ENCODE measurements at places on chromosomes 5 and 9. TPM values are rescaled to one million over a fixed set of nuclear protein-coding genes. Genes with fewer than 3 reads are reported as not detected.

DNA sequence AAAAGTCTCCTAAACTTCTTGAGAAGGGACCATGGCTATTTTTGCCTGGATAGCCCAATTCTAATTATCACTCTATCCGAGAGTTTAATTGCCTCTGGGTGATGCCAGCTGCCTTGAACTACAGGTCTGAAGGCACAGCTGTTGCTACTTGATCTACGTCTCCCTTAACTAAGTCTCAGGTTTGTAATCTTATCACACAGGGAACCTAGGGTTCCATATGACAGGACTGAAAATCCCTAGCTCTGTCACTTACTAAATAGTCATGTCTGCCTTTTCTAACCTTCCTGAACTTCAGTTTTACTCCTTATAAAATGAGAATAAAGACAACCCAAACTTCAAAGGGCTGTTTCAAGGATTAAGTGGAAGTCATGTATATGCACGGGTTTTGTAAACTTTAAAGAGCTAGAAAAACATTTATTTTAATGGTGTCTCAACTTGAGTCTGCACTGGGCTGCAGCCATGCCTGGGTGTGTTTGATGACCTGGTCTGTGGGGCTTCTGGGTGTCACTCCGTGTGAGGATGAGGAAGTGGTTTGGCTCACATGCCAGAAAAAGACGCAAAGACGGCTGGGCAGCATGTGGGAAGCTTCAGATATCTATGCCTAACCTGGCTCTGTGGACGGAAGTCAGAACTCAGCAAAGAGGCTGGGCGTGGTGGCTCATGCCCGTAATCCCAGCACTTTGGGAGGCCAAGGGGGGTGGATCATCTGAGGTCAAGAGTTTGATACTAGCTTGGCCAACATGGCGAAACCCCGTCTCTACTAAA is 129.3 kb upstream of the SLC44A1 start:
- DNase-seq: peak; percentile 14
- H3K27me3 ChIP-seq: peaks cover 3% of the 10 kb centered on the region
- H3K4me1 ChIP-seq: peaks cover 21% of the 10 kb centered on the region
- H3K36me3 ChIP-seq: no peaks in the 10 kb centered on the region
- no peak overlapping the region for H3K27ac ChIP-seq

GRCh38 chr5:57191986-57192385 is 18.1 kb downstream of the GPBP1 start:
- peak overlapping the region; percentile 34 for H3K27ac ChIP-seq
- no peak for DNase-seq
- peaks cover 71% of the 10 kb centered on the region for H3K4me1 ChIP-seq
- H3K36me3 ChIP-seq: peaks cover 37% of the 10 kb centered on the region

GRCh38 chr5:35518104-35518503 is 99.6 kb upstream of the SPEF2 start:
- H3K27me3 ChIP-seq: peaks cover 9% of the 10 kb centered on the region
- H3K36me3 ChIP-seq: no peaks in the 10 kb centered on the region
- no peak overlapping the region for H3K4me3 ChIP-seq

Gene CKMT2
- not detected for total RNA-seq

Gene PGM5
- not detected for total RNA-seq

GRCh38 chr5:82586661-82587310 is 308.6 kb upstream of the RPS23 start:
- H3K27me3 ChIP-seq: peaks cover 15% of the 10 kb centered on the region
- no peaks in the 10 kb centered on the region for H3K4me1 ChIP-seq
- no peak overlapping the region for H3K4me3 ChIP-seq
- DNase-seq: no peak
- peaks cover 1% of the 10 kb centered on the region for H3K36me3 ChIP-seq
- no peak overlapping the region for H3K27ac ChIP-seq

DNA sequence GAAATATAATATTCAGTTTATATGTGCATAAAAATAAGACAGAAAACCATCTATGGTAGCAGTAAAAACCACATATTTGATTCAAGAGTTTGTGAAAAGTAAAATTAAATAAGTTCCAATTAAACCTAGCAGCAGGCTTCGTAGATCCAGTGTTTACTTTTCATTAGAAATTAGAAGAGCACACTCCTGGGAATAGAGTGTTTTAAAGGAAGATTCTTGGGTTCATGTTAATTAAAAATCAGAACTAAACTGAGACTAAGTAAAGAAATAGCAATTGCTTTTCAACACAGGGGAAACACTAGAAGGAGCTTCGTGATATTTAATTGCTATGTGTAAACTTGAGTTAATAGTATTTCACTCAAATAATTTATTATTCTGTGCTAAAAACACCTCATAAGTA is 1097.8 kb upstream of the CDH18 start:
- H3K36me3 ChIP-seq: no peaks in the 10 kb centered on the region
- no peak for DNase-seq
- no peaks in the 10 kb centered on the region for H3K27me3 ChIP-seq
- H3K4me1 ChIP-seq: no peaks in the 10 kb centered on the region

DNA sequence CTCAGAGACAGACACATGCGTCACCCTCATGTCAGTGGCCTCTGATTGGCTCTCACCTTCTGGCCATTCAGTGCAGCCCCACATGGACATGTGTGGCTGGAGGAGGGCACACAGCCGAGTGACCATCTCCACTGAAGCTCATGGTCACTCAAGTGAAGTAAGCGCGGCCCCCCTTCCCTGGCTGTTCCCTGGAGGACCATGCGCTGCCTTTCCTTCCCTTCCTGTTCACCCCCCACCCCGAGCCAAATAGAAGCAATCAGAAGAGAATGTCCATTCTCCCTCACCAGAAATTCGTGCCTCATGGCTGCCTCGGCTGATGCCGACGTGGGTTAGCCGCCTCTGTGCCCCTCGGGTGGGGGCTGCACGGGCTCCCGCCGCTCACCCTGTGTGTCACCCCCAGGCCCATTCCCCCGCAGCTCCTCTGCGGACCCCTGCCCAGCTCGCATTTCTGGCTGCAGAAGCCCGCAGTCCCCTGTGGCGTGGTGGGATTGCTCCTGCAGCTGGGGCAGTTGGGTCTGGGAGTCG is 12.5 kb upstream of the COL5A1 start:
- H3K4me3 ChIP-seq: no peak overlapping the region
- H3K27ac ChIP-seq: no peak overlapping the region
- no peak for DNase-seq

Gene C9orf43
- 1.0 TPM for total RNA-seq

Gene IL31RA
- not detected for total RNA-seq

Gene GFI1B
- not detected for total RNA-seq

Gene SPEF2
- 6.0 TPM for total RNA-seq

DNA sequence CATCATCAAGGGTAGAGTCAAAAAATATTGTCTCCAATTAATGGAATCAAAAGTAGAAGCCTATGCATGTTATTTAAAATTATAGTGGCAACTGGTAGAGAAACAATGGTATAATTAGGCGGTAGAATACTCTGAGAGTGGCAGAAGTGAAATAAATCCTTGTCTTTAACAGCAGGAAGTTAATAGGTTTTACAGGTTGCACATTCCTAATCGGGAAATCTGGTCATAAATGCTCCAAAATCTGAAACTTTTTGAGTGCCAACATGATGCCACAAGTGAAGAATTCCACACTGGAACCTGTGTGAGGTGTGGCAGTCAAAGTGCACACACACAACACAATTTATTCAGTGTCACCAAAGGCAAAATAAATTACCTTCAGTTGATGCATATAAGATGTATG is 433.4 kb downstream of the TAF11L14 start:
- H3K27me3 ChIP-seq: no peaks in the 10 kb centered on the region
- H3K36me3 ChIP-seq: no peaks in the 10 kb centered on the region
- H3K4me1 ChIP-seq: no peaks in the 10 kb centered on the region
- no peak overlapping the region for H3K4me3 ChIP-seq
- no peak overlapping the region for H3K27ac ChIP-seq

Gene WDR31
- 2.9 TPM for total RNA-seq

Gene IFNB1
- total RNA-seq: 1.2 TPM

DNA sequence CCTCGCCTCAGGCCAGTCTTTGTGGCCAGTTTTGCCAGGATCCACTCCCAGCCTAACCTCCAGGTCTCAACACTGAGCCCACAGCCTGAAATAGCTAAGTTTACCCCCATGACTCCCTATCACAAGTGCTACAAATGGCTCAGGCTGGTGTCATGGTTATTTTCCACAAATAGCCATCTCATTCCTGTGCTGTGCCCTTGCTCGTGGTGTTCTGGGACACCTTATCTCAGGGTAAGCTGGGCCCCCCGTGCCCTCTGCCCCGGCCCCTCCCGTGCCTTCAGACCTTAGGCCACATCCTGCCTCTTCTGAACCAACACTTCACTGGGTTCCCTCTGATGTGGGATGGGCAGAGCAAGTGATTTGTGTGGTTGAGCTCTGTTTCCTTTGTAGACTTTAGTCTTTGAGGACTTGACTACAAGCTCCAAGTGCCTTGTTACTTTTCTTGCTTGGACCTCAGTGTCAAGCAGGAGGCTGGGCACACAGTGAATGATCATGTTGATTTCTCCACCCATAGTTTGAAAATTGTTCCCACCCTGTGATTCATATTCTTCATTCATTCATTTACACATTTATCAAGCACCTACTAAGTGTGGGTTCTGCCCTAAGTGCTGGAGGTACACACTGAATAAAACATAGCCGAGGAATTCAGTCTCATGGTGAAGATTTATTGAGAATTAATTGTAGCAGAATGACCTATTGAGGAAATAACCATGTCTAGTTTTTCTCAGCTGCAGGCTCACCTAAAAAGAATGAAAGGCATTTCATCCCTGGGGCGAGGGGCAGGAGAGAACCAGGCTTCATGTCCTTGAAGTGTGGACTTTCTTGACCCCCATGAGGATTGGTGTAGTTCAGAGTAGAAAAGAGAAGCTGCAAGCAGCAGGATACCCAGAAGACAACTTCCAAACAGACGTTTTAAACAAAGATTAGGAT is 84.5 kb upstream of the CTNNA1 start:
- H3K36me3 ChIP-seq: no peaks in the 10 kb centered on the region
- peaks cover 19% of the 10 kb centered on the region for H3K4me1 ChIP-seq
- H3K27me3 ChIP-seq: peaks cover 92% of the 10 kb centered on the region
- no peak overlapping the region for H3K4me3 ChIP-seq

- H3K27me3 ChIP-seq: no peaks in the 10 kb centered on the region
- peaks cover 3% of the 10 kb centered on the region for H3K36me3 ChIP-seq
- DNase-seq: peak; percentile 0
- H3K27ac ChIP-seq: no peak overlapping the region
- no peak overlapping the region for H3K4me3 ChIP-seq
Measured at GRCh38 chr5:79416499-79416898, 97.4 kb downstream of the HOMER1 start.

DNA sequence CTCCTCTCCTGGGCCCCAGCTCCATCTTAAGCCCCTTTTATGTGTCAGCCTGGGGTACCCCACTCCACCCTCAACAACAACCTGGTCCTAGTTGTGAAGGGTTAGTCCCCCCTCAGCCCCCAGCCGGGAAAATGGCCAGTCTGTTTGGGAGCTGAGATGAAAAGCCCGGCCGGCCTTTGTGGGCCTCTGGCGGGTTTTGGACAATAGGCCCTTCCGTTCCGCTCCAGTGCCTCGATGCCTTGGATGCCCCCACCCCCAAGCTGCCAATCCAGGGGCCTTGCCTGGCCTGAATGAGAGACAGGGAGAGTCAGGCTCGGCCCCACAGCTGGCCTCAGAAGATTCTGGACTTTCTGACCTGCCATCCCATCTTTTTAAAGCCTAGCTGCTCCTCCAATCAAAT is 9.2 kb downstream of the CNTFR start:
- no peak for DNase-seq
- no peaks in the 10 kb centered on the region for H3K36me3 ChIP-seq
- H3K27ac ChIP-seq: no peak overlapping the region
- no peak overlapping the region for H3K4me3 ChIP-seq
- H3K27me3 ChIP-seq: peaks cover 69% of the 10 kb centered on the region

DNA sequence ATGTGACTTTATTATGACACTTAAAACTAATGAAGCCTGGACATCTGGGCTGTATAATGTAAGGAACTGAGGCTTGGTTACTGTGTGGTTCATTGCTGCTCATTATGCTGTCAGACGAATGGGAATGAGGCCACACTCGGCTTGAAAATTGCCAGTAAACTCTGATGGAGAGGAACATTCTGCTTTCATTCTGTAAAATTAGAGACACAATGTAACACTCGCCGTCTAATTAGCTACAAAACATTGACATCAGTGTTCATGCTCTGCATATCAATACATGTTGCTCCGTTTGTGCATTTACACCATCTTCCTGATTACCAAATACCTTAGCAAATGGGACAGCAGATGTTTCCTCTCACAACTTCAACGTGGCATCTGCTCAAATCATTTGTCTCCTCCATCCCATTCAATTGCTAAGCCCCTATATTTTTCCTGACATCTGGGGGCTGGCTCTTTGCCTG is 133.0 kb downstream of the SLC28A3 start:
- no peaks in the 10 kb centered on the region for H3K4me1 ChIP-seq
- H3K27ac ChIP-seq: no peak overlapping the region
- H3K27me3 ChIP-seq: peaks cover 14% of the 10 kb centered on the region
- H3K4me3 ChIP-seq: no peak overlapping the region

- H3K27me3 ChIP-seq: no peaks in the 10 kb centered on the region
- DNase-seq: no peak
- peaks cover 18% of the 10 kb centered on the region for H3K4me1 ChIP-seq
Measured at GRCh38 chr9:123922431-123922830, 7.5 kb downstream of the DENND1A start.

Gene KIF24
- total RNA-seq: 6.5 TPM

Gene TTC33
- total RNA-seq: 16.8 TPM

GRCh38 chr5:82163452-82164175 is 114.5 kb downstream of the RPS23 start:
- H3K4me3 ChIP-seq: no peak overlapping the region
- no peak overlapping the region for H3K27ac ChIP-seq
- peaks cover 9% of the 10 kb centered on the region for H3K4me1 ChIP-seq
- no peaks in the 10 kb centered on the region for H3K27me3 ChIP-seq
- DNase-seq: no peak
- H3K36me3 ChIP-seq: no peaks in the 10 kb centered on the region

Data from activated naive CD8-positive, alpha-beta T cell treated with anti-CD3 and anti-CD28 coated beads for 36 hours (primary cell).